ENCODE measurements at places on chromosomes 12 and 14.
A peak's percentile ranks its signal among the peaks of the same experiment; 100 is the strongest.

DNA sequence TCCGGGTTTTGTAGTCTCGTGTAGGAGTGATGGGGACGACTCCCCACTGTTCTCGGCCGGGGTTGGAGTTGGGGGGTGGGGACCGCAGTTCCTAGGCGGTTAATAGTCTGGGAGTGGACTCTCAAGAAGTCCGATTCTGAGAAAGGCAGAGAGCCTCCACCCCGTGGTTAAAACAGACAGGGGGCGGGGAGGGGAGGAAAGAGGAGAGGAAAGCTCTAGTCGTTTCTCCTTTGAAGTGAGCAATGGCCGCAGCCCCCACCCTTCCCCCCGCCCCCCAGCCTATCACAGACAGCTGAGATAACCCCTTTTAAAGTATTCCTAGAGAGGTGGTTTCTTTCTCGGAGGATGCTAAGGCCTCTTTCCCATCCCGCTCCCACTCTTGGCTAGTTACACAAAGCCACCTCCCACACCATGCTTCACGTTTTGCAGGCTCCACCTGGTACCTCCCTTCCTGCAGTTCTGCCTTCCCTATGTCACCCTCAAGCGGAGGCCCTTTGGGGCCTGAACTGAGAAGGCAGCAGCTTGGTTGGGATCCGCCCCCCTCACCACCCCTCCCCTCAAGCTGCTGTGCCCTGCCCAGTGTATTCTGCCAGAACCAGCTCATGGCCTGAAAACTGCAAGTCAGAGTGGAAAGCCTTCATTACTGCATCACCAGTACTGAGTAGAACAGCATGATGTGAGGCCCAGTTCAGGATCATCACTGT is 853 bp downstream of the USP5 start:
- no peak for DNase-seq

- no peak for DNase-seq
Observed at GRCh38 chr12:124544311-124544970, 23.0 kb downstream of the NCOR2 start.

DNA sequence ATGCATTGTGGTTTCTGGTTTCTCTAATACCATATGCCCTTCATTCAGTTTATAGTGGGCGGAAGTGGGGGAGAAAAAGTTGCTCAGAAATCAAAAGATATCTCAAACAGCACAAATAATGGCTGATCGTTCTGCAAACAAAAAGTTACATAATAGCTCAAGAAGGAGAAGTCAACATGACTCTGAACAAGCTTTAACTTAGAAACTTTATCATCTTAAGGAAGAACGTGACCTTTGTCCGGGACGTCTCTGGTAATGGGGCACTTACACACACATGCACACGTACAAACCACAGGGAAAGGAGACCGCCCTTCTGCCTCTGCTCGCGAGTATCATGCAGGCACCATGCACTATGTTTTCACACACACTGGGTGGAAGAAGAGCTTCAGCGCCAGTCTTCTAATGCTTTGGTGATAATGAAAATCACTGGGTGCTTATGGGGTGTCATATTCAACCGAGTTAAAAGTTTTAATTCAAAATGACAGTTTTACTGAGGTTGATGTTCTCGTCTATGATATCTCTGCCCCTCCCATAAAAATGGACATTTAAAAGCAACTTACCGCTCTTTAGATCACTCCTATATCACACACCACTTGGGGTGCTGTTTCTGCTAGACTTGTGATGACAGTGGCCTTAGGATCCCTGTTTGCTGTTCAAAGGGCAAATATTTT is 4.7 kb downstream of the FOS start:
- DNase-seq = no peak

- no peak for DNase-seq
Observed at GRCh38 chr14:76599141-76599540, 162.1 kb upstream of the VASH1 start.

GRCh38 chr12:89448951-89449371 is 75.6 kb downstream of the GALNT4 start:
- DNase-seq = no peak

DNA sequence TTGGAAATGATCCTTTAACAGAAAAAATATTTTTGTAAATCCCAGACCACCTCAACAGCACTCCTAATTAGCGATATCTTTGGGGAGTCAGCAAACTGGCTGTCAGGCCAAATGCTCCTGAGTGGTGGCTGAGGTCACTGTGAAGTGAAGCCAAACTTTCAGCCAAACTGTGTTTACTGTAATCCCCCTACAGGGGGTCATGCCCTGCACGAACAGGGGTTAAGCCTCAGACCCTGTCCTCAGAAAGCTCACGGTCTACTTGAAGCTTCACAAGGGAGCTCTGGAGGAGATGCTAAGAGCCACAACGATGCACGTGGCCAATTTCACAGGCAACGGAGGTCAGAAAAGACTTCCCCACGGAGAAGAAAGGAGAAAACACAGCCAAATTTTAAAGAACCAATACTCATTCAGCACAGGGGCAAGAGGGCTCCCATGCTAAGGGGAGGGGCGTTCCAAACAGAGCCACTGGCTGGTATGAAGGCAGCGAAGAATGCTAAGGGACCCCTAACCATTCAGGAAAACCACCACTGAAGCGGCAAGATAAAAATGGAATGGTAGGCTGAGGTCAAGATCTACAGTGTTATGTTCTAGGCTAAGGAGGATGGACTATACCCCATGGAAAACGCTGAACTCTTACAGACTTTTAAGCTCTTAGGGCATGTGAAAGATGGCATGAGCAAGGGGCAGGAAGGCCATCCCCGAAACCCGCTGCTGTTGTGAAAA is 105.4 kb downstream of the ITPR2 start:
- DNase-seq = no peak

DNA sequence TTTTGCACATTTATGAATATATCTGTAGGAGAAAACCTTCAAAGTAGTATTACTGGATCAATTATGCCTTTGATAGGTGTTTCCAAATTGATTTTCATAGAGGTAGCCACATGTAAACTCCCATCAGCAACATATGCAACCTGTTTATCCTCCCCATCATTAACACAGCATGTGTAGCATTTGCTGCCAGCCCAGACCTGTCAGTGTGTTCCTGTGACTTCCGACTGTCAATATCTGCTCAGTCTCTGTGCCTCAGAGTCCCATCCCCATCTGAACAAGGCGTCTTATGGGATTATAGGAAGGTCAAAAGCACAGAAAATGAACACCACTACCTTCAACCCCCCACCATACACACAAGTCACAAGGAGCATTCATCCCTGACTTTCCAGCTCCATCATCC is 9.5 kb upstream of the CAPRIN2 start:
- DNase-seq = no peak

- DNase-seq = no peak
Observed at GRCh38 chr12:109310247-109311125, 1.4 kb upstream of the FOXN4 start.

- DNase-seq = no peak
Observed at GRCh38 chr14:89587136-89587420, 170.0 kb upstream of the FOXN3 start.

DNA sequence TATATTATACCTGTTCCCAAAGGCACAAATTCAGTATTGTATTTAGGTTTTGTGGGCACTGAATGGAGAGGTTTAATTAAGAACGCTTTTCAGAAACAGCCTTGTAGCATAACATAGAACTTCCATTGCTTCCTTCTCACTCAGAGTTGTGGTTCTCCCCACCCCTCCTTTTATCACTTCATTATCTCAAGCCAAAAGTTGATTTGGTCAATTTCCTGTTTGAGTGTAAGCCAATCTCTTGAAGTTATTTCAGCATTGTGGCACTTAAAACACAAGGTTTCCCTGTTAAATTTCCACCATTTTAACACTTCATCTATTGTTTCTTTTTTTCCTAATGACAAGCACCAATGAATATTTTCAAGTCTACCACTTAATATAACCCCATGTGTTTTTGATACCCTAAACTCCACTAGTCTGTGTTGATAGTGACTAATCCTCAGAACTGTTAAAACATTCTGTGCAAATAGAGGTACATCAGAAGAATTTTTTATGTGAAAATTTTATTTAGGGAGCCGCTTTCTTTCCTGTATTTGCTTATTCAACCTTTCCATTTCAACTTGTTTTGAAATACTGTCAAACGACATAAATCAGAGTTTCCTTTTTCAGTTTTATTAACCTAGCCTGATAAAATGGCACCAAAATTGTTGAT is 340.1 kb downstream of the BCAT1 start:
- DNase-seq = peak; percentile 8

- no peak for DNase-seq
Observed at GRCh38 chr12:14771651-14772137, 31.6 kb downstream of the WBP11 start.

DNA sequence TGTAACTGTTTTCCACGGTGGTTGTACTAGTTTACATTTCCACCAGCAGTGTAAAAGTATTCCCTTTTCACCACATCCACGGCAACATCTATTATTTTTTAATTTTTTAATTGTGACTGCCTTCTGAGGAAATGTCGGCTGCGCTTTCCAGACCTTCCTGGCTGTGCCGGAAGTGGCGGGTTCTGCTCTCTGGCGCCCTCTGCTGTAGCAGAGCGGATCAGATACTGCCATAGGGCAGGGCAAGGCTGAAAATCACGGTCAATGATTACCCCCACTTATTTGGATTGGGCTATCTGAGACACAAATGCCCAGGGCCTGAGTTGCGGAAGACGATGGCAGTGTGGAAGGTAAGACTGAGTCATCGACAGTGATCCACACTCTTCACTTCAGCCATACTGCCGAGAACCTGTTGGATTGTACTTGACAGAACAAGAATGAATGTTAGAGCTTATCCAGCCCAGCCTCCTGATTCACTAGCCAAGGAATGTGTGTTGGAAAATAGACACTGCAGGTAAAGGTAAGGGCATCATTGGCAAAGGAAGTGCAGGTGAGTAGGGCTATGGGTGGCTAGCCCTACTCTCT is 124.2 kb downstream of the NTF3 start:
- DNase-seq = no peak

DNA sequence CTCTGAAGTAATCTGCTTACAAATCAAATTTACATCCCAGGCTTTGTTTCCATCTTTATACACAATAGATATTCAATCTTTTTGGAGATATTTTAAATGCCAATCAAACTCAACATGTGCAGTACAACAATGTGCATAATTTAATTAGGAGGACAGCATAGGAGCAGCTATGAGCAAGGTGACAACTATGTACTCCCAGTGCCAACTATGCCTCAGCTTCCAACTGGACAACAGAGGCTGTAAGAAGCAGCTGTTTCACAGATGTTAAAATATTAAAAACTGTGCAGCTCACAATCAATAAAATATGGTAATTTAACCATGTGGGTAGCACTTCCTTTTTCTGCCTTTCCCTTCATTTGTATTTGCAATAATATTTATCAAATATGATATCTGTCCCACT is 99.9 kb downstream of the ST8SIA1 start:
- no peak for DNase-seq

DNA sequence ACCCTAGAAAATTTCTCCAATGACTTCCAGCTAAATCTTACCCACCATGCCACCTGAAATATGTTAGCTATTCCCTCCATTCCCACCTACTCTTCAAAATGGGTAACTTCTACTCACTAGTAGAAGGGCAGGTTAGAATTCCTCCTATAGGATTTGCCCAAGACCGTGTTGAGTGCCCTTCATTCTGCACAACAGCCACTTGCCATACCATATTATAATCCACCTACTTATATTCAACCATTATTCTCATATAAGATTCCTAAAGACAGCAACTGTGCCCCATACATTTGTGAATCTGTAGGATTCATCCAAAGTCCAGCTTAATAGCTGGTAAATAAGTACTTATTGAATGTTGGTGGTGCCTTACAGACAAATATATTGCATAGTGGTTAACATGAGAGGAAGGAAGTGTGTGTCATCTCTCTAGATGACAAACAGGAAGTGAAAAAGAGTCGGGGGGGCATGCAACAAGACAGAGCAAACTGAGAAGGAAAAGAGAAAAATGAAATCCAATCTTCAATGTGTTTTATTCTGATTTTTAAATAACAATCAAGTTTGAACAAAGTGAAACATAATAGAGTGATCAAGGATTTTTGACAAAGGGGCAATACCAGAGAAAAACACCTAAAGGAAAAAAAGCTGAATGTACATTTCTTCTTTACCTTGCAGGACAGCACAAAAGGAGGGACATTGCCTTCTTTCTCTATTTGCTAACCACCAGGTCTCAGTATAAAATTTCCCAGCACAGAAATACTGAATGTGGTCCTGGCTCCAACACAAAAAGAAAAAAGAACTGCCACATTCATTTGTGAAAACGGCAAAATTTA is 389.3 kb upstream of the USP15 start:
- DNase-seq = no peak

DNA sequence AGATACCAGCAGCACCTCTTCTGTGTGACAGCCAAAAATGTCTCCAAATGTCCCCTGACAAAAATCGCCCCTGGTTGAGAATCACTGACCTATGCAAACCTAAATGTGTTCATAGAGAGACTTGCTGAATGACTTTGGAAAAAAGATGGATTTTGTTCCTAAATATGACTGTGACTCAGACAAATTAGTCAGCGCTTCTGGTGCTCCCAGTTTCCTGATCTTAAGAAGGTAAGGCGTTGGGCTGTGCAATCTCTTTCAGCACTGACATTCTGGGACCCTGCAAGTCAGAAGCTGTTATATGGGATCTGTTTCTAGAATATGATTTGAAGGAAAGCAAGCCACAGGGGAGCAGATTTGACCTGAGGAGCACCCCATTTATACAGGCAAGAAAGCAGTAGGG is 90.6 kb upstream of the PWP1 start:
- DNase-seq = no peak

DNA sequence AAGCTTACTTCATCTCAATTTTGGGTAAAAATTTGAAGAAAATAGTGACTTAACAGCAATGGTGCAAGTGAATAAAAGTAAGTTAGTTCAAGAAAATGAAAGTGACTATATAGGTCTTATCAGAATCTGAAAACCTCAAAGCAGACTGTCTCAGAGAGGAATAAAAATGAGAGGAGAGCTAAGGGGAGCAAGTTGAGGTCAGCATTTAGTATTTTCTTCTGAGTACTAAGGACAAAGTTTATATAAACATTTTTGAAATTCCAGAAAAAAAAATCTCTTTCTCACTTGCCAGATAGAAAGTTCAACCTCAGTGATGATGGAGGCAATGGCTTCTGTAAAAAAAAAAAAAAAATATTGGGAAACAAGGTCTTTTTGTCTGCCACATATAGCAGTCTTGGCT is 414.1 kb downstream of the NPAS3 start:
- no peak for DNase-seq

GRCh38 chr12:103334466-103334865 is 161.3 kb downstream of the C12orf42 start:
- no peak for DNase-seq

- no peak for DNase-seq
Observed at GRCh38 chr14:37037636-37038387, 134.6 kb downstream of the SLC25A21 start.
